ENCODE measurements at places on chromosomes 4 and X.

DNA sequence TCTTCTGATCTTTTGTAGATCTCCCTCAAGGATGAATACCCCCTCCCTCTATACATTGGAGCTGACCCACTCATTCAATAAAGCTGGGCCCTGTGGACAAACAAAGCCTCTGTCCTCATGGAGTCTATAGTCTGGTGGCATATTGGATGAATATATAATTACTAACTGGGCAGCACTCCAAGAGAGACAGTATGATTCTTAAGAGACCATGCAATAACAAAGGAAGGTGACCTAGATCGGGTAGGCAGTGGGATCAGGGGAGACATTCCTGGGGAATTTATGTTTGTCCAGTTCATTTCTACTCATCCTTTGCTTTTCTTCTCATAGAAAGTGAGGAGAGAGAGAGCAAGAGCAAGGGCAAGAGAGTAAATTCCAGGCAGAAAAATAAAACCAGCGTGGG is 23.5 kb upstream of the CXCL13 start:
- no peak for DNase-seq

GRCh38 chr4:24659241-24659961 is 75.0 kb upstream of the DHX15 start:
- no peak for DNase-seq

DNA sequence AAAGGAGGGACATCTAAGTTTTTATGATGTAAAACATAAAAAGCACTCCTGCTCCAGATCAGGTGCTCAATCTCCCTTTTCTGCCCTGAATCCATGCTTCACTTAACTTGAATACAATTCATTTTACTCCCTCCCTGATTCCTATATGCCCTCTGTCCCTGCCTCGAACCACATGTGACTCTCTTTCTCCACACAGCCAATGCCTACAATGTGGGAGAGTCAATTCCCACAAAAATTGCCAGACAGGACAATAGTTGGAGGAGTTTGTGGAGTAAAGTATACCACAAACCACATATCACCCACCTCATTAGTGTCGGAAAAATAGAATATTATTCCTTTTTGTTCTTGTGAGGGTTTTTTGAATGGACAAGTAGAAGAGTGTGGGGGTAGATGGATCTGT is 9.7 kb downstream of the AMMECR1 start:
- no peak for DNase-seq

DNA sequence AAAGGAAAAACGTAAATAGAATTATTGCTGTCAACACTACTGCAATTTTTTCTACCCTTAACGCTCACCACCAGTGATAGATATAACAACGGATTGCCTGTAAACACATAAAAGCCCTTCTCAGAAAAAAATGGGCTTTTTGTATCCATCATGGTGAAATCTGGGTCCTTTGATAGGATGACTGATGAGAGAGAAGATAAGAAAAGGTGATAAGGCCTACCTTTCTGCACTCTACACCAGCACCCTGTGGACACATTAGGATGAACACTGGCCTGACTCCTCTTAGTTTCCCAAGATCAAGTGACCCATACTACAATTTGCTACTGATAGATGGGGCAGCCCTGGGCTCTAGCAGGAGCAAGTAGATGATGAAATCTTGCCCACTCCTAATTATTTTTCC is 112.3 kb upstream of the RAP2C start:
- DNase-seq, result no peak

GRCh38 chrX:133335027-133335426 is 80.3 kb downstream of the GPC4 start:
- no peak for DNase-seq

GRCh38 chr4:15182600-15183220 is 180.4 kb downstream of the CPEB2 start:
- no peak for DNase-seq

GRCh38 chr4:146193628-146194027 is 18.1 kb downstream of the LSM6 start:
- no peak for DNase-seq

DNA sequence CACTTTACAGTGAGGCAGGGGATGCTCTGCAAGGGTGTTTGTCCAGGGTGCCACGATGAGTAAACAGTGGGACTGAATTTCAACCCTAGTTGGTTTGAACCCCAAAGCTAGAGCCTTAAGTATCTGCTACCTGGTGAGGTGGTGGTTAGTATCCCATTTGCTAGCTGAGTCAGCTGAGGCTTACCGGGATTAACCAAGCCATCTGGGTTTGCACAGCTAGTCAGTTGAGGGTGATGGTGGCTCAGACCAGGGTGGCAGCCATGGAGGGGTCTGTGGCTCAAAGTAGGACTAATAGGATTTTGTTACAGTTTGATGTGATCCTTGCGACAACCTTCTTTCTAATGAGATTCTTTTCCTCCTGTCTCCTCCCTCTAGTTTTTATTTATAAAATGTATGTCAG is 1.9 kb downstream of the EVC start:
- no peak for DNase-seq

DNA sequence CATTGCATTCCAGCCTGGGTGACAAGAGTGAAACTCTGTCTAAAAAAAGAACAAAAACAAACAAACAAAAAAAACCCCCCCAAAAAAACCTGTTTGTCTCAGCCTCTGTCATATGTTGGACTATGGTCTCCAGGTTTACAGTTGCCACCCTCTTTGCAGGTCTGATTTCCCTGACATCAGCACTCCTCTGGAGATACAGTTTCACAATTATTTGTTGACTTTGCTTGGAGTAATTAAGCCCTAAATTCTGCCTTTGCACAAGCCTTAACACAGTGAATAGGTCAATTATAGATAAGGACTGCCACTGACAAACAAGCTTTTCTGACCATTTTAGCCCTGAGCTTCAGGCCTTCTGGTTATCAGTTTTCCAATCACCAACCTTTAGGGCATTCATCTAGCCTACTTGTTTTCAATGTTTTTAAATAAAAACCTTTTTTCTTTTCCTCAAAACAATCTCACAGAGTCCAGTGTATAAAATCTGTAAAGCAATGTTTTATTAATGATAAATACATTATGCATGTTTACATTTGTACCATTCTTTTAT is 20.4 kb upstream of the MAPK10 start:
- DNase-seq, result no peak

DNA sequence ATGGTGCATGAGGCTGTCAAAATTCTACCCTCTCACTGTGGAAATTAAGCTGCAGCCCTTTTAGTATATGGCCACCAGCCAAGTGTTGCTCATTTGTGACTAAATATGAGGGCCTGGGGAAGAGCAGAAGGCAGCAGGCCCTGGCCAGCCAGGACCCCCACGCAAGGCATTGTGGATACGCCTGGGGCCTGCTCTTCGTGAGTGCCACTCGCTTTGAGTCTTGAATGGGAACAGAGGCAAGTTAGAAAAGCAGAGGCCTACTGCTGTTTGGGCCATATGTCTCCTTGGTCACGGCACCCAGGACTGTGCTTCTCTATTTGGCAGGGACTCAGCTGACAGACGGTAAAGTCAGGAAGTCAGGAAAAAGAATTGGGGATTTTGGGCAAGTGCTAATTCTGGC is 10.9 kb downstream of the RTL5 start:
- DNase-seq, result no peak

DNA sequence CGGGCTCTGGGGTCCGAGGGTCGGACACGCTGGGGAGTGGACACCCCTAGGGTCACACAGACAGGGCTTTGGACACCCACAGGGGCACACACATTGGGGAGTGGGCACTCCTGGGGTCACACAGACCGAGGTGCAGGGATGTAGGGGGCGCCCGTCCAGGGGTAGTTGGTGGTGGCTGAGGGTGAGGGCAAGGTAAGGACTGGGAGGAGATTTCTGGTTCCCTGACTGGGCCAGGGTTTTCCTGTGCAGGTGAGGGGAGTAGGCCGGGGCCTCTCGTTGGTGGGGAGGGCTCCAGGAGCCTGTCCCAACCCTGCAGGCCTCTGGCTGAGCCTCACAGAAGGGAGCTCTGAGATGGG is 21.9 kb upstream of the WDR45 start:
- no peak for DNase-seq

DNA sequence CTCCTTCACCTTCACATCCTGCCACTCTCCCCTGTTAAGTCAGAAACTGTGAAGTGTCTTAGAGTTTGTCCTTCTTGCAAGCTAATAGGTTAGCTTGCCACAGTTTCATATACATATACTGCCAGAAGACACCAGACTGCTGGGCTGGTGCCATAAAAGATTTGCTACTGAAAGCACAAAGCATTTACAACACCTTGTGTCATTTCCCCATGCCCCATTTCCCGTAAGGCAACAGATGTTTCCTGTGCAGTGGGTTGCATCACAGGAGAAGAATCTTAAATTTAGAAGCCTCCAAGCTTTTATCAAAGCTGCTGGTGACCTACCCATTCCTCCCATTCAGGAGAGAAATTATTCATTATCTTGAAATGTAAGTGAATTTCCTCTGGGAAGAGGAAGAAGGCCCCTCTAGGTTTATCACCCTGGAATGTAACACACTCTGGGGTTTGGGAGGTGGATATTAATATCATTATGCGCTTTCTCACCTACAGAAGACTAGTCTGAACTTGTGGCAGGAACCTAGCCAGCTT is 34.5 kb upstream of the RAB33B start:
- DNase-seq, result peak; percentile 10

DNA sequence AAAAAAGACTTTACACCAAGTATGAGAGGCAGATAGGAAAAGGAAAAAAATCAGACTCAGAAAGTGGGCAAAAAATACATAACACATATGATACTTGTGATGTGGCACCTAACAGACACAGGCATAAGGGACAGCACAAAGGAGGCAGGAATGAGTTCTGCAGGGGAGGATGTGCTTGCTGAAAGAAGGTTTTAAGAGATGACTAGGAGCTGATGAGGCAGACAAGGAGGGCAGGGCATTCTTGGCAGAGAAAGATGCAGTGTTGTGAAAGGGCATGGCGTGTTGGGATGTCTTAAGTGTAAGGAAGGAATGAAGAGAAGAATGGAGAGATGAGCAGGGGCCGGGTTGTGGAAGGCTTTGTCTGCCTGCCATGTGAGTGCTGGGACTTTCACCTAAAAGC is 49.7 kb upstream of the TMEM154 start:
- no peak for DNase-seq

- DNase-seq, result no peak
Observed at GRCh38 chr4:4950561-4951290, 68.5 kb downstream of the CYTL1 start.

DNA sequence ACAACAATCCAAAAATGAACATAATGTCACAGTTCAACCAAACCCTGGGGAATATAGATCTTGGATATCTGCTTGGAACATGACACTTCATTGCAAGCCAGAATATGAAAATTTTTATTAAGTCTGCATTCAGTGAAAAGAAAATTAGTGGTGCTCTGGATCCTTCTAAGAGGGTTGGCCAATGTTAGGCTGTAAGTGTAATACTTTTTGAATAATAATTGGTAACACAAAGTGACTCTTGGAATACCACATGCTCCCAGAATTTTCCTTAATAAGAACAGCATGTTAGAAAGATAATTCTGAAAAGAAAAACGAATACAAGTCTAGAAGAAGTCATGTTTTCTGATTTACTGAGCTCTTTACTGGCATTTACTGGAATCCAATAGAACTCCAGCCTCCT is 175.8 kb downstream of the RASL11B start:
- no peak for DNase-seq
